ENCODE measurements at places on chromosomes 2 and 18.

GRCh38 chr2:239308661-239309397 lies 92.0 kb downstream of the HDAC4 start:
- DNase-seq, result no peak

GRCh38 chr2:70469961-70470360 lies 83.7 kb downstream of the TGFA start:
- DNase-seq, result no peak

- DNase-seq, result no peak
Measured at GRCh38 chr2:233010569-233011267, 2.3 kb downstream of the NGEF start.

DNA sequence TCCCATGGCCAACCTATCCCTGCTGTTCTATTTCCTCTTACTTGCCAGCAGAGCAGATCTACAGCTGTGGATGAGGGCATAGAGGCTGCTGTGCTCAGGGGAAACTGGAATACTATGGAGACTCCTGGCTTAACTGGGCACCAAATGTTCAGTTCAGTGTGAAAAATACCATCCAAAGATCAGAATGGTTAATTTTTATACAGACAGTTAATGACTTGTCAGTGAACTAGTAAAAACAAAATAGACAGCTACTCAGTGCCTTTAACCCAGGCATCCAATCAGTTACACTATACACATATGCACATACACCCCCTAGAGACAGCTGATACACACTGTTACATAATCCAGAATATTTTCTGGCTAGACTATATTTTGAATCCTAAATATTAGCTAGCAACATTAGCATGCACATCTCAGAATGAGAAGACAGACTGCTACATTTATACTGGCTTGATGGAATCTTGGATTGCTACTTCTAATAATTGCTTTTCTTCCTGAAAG lies 59.1 kb upstream of the WIPF1 start:
- DNase-seq, result no peak

GRCh38 chr2:61928826-61929461 lies 23.5 kb downstream of the COMMD1 start:
- DNase-seq, result no peak

GRCh38 chr2:168353251-168353650 lies 102.8 kb upstream of the CERS6 start:
- DNase-seq, result no peak

GRCh38 chr2:39732482-39732881 lies 46.6 kb downstream of the THUMPD2 start:
- no peak for DNase-seq

DNA sequence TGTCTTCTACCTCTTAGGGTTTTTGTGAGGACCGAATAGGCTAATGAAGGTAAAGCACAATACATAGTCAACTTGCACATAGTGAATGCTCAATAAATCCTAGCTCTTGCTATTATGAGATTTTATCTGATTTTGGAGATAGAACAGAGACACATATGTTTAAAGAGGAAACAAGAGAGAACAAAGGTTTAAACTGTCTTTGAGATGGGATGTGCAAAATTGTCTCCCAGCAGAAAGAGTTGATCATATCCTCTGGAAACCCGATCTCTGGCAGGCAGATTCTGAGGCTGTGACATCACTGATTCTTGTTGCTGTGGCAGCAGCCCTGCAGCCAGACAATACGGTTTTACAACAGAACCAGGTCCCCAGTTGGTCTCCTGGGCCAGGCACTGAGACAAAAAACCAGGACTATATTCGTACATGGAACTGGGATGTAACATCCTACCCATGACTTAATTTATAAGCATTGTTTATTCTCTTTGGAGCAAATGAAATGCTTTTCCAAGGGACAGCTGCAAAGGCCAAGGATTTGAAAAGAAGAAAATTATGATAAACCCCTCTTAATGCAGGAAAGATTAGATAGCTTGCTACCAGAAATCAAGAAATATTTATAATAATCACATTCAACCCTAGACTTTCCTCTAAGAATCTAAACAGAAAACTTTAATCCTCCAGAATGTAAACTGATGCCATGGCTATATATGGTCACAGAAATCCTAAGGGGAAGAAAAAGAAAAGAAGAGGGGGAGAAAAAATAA lies 80.2 kb downstream of the SLC8A1 start:
- DNase-seq, result no peak

GRCh38 chr2:156892467-156893281 lies 364.8 kb upstream of the GALNT5 start:
- DNase-seq, result peak; percentile 66

DNA sequence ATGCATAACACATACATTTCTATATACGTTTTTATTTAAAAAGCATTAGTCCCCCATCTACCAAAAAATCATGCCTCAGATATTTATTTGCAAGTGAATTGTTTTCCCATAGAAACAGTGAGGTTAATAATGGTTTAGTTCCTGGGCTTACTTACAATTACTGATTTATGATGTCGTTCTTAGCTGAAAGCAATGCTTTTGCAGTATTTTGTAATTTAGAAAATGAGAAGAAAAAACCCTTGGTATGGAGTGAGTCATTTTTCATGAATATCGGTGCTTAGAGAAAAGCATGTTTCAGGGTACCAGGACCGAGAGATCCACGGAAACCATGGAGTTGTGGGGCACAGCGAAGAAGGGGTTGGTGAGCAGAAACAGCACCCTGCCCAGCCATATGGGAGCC lies 12.0 kb upstream of the CDK15 start:
- no peak for DNase-seq

DNA sequence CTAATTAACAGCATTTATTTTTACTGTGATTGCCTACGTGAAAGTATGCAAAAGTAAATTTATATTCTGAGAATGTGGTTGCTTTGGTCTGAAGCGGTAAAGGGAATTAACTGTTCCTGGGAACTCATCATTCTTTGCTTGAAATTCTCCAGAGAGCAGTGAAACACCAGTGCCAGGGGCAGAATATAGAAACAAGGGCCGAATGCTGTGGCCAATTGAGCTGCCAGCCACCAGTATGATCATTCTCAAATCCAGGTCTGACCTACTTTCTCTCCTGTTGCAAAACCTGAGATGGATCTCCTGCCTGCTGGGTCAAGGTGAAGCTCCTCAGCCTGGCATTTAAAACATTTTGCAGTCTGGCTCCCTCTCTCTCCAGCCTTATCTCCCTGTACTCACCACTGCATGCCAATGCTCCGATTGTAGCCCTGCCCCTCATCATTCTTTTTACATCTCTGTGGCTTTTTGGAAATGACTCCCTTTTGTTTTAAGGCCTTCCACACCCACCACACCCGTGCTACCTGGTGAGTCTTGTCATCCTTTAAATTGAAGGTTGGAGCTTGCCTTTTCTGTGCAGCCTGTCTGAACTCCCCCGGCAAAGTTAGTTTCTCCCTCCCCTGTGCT lies 94.5 kb upstream of the TMEM178A start:
- no peak for DNase-seq
